Karpas-422 (cell line): ENCODE measurements at places on chromosomes 3 and 15. TPM values are rescaled to one million over a fixed set of nuclear protein-coding genes. Genes with fewer than 3 reads are reported as not detected.

RTF1 gene
- total RNA-seq, result 25.7 and 33.5 TPM in 2 replicates

CCRL2 gene
- 0.14 TPM in 1 of 2 replicates, not detected in the other for total RNA-seq

DNA sequence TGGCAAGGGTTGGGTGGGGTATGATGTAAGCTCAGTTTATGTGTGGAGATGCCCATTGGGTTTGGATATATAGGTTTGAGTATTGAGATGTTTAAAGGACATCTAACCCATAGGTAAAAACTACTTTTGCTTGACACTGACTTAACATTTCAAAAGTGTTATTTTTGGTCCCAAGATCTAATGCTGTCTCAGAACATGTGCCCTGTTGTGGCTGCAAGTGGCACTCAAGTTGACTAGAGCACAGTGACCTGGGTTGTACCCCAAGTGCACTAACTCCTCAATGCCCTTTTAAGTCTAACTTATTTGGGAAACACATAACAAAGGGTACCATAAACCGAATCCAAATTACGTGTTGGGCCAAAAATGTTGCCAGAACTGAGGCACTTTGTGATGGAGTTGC, 56.5 kb upstream of the CCR4 start:
- no peak for DNase-seq
- no peaks in the 10 kb centered on the region for H3K27me3 ChIP-seq
- no peaks in the 10 kb centered on the region for H3K4me1 ChIP-seq
- H3K27ac ChIP-seq, result no peak overlapping the region
- no peaks in the 10 kb centered on the region for H3K36me3 ChIP-seq

GRCh38 chr15:96052572-96053030, 277.9 kb upstream of the NR2F2 start:
- no peaks in the 10 kb centered on the region for H3K27me3 ChIP-seq
- H3K4me3 ChIP-seq, result no peak overlapping the region
- no peak for DNase-seq
- H3K27ac ChIP-seq, result no peak overlapping the region
- H3K4me1 ChIP-seq, result no peaks in the 10 kb centered on the region

DNA sequence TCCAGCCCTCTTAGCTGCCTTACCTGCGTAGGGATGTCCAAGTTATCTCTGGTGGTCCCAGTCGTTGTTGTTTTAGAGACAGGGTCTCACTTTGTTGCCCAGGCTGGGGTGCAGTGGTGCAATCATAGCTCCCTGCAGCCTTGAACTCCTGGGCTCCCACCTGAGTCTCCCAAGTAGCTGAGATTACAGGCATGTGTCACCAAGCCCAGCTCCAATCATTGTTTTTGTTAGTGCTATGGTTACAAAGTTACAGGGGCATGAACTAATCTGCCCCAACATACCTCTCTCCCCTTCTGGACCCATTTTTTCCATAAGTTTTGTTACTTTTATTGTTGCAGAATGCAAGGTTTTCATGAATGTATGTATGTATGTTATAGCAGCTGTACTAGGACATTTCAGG, 54.7 kb downstream of the CTDSPL2 start:
- no peaks in the 10 kb centered on the region for H3K27me3 ChIP-seq
- peaks cover 27% of the 10 kb centered on the region for H3K4me1 ChIP-seq
- no peak overlapping the region for H3K4me3 ChIP-seq
- no peak overlapping the region for H3K27ac ChIP-seq
- no peak for DNase-seq
- peaks cover 18% of the 10 kb centered on the region; the same call in 1 of the 2 replicates for H3K36me3 ChIP-seq
